ENCODE measurements at places on chromosomes 12 and 14.

DNA sequence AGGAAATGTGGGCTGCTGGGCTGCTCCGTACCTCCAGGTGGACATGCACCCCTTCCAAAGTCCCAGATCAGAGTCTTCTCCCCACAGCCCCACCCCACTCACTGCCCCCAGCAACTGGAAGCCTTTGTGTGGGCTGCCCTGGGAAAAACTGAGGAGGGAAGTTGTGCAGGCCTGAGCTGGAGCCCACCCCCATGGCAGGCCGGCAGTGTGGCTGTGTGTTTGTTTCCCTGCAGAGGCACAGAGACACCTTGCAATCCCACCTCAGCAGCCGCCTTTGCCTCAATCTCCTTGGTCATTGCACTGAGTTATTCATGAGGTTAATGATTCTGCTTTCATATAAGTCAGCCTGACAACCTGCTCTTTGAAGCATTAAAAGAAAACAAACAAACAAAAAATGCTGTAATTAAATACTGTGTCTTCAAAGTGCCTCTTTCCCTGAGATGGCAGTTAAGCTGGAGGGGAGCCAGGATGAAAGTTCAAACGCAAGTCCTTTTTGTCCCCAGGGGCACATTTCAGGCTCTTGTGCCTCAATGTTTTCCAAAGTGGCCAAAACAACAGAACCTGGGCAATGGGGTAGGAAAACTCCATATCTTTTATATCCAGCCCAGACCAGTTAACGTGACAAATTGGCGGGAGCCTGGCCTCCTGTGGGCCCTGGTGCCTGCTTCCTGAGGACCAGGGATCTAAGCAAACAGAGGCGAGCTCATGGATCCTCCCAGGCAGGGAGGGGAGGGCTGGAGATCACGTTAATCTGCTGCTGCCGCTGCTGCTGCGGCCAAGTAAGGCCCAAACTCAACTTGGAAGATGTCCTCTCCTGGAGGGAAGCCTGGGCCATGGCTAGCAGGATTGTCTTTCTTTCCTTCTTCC is 51.9 kb upstream of the TSPAN11 start:
- DNase-seq = no peak

- no peak for DNase-seq
These were observed 91.0 kb downstream of the FLRT2 start for GRCh38 chr14:85620947-85621346.

DNA sequence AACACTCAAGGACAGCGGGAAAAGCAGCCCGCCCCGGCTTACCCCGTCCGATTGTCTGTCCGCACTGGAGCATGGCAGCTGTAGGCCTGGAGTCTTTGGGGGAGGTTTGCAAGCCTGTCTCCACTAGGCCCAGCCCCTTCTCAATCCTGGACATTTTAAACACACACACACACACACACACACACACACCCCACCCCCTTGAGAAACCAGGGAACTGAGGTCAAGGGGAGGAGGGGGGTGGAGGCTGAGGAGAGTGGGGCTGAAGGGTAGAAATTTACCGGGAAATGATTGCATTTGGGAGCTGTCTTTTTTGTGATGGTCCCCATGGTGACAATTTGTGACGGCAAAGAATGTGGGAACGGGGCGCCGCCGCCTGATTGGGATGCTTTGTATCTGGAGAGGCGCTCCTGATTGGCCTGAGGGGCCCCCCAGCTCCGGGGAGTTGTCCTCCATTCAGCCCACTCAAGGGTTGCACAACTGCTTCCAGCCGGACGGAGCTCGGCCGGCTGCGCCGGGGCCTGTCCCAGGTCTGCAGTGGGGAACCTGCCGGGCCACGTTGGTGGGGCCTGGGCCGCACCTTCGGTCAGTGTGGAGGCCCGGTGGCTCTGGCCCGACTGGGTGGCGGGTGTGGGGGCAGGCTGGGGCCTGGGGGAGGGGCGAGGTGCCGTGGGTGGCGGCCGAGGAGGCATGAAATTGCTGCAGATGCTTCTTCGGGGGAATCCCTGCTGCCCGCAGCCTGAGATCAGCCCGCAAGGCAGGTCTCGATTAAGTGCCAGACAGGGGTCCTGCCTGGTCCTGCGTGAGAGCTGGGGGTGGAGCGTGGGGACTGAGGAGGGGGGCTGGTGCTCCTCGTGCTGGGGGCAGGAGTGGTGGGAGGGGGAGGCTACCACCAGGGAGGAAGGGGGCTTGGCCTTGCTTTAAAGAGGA is at the start of gene FAM181A:
TSS of gene FAM181A (plus strand) at position 472 of the 927 bp plus-strand sequence. CDS start 942 bp downstream, outside the sequence.
- peak; percentile 63 for DNase-seq

GRCh38 chr14:71472356-71473340 is 459.6 kb upstream of the RGS6 start:
- no peak for DNase-seq

DNA sequence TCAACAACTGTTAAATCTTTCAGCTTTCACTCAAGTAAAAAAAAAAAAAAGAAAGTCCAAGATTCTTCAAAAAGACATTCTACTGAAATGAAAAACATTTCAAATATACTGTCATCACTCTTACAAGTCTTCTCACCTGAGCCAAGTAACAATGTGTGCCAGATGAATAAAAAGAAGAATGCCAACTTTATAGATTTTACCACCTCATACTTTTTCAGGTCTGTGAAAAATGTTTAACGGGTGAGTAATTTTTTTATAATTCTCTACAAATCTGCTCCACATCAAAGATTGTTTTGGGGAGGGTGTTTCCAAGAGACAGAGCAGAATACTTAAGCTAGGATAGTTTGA is 181.0 kb upstream of the BMP4 start:
- no peak for DNase-seq

DNA sequence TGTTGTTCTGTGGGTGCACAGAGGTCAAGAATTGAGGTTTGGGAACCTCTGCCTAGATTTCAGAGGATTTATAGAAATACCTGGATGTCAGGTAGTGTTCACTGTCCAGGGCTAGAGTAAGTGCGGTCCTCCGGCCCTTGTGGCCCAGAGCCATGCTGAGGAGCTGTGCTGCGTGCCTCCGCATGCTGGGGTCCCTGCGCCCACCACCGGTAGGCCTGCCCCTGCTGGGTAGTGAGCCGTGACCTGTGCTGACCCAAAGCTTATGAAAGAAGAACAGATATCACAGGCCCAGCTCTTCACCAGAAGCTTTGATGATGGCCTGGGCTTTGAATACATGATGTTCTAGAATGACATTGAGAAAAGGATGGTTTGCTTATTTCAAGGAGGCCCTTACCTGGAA is 37.8 kb upstream of the CMAS start:
- DNase-seq = no peak

DNA sequence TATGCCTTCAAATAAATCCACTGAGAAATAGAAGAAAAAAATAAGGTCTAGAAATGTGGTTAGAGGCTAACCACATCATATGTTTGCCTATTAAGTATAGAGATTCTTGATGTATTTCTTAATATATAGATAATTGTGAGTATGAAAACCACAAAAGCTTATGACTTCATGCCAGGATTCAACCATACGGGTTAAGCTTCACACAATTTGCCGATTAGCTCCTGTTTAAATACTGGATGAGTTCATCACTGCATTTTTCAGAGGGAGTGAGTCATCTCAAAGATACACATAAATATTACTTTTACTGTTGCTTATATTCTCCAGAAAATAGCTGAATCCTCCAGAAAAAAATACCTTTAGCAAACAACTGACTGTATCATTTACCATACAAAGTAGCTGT is 79.6 kb downstream of the RPL10L start:
- DNase-seq = no peak

GRCh38 chr14:62244221-62244620 is 482.0 kb downstream of the SNAPC1 start:
- no peak for DNase-seq

GRCh38 chr14:65877624-65878023 is 465.1 kb downstream of the FUT8 start:
- no peak for DNase-seq

- DNase-seq = no peak
These were observed 154.6 kb upstream of the ALG10B start for GRCh38 chr12:38162013-38162412.

GRCh38 chr14:96095581-96096476 is 56.7 kb downstream of the C14orf132 start:
- no peak for DNase-seq

GRCh38 chr12:92442782-92443181 is 260.0 kb upstream of the PLEKHG7 start:
- DNase-seq = no peak

DNA sequence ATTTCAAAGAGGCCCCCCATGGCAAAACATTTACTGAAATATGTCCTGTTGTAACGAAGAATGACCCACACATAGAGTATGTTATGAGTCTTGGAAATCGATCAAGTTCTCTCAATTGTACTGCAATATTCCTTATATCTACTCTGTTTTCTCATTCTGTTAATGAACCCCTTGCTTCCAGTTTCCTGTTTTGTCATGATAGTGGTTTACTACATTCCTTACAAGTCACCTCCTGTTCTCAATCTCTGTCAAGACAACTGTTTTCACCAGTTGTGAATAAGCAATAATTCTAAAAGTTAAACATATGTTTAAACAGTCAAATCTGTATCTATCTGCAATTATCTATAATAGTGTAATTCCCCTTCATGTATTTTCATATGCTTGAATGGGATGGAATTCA is 16.4 kb upstream of the ARID2 start:
- DNase-seq = peak; percentile 61

- no peak for DNase-seq
These were observed 11.8 kb downstream of the ADIPOR2 start for GRCh38 chr12:1702713-1703112.

DNA sequence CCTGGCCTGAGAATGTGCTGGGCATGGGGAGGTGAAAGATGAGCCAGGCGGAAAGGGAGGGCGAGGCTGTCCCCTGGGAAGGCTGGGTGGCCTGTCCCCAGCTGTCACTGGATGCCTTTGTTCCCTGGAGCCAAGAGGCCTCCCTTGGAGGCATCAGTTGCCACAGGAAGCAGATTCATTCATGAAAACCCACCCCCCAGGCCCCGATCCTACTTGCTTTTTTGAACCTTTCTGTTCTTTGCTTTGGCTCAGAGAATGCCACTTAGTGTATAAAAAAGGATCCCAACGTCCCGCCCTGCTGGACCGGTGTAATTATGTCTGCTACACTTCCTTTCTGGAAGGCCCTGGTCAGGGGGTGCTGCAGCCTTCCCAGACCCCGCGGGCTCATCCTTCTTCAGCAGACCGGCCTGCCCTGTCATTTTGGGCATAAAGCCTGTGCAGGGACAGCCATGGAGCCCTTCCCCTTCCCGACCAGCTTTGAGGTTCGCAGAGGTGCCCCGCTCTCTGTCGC is 220.2 kb downstream of the SLC41A2 start:
- DNase-seq = no peak

DNA sequence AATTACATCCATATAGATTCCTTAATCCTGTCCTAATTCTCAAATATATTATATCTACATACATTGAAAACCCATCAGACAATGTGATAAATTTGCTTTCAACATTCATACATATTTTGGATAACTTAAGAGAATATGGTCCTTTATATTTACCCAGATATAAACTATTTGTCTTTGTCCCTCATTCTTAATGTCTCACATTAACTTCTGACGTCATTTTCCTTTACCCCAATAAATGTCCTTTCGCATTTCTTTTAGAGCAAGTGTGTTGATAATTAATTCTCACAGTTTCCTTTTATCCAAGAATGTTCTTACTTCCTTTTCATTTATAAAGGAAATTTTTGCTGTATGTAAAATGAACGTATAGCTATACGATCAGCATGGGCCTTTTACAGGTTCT is 12.6 kb upstream of the PTPRR start:
- no peak for DNase-seq

DNA sequence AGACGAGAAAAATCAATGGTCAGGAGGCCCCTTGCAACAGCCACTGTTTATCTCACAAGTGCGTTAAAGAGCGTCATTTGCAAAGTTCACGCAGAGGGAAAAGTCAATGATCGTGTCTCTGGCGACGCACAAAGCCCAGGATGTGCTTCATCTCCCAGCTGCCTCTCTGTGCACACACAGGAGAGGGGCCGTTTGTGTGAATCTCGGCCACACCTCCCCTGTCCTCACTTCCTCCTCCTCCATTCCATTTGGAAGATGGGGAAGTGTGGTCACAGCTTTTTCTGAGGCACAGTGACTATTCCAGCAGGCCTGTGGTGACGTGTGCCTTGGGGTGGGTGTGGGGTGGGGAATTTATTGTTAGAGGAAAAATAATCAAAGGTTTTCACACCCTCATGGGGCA is 90.4 kb downstream of the RBM19 start:
- DNase-seq = peak; percentile 75

GRCh38 chr12:121767525-121768016 is 25.9 kb downstream of the RHOF start:
- peak; percentile 98 for DNase-seq

DNA sequence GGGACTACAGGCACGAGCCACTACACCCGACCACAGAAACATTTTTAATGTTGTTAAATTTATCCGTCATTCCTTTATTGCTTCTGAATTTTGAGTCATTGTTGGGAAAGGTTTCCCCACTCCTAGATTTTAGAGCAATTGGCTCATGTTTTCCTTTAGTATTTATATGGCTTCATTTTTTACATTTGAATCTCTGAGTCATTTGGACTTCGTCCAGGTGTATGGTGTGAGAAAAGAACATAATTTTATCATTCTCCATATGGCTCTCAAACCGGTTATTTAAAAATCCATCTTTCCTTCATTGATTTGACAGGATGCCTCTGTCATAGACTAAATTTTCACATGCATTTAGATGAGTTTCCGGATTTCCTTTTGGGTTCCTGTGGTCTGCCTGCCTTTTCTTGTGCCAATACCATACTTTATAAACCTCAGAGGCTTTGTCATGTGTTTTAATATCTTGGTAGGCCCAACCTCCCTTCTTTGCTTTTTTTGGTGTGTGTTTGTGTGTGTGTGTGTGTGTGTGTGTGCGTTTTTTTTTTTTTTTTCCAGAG is 30.9 kb downstream of the LRTM2 start:
- peak; percentile 92 for DNase-seq

GRCh38 chr14:105492031-105492970 is 1.3 kb downstream of the TEDC1 start:
- peak; percentile 89 for DNase-seq

DNA sequence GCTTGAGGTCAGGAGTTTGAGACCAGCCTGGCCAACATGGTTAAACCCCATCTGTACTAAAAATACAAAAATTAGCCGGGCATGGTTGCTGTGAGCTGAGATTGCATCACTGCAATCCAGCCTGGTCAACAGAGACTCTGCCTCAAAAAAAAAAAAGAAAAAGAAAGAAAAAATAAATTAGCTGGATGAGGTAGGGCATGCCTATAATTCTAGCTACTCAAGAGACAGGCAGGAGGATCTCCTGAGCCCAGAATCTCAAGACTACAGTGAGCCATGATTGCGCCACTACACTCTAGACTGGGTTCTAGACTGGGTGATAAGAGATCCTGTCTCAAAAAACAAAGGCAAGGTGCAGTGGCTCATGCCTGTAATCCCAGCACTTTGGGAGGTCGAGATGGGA is 16.9 kb downstream of the PPP4R3A start:
- DNase-seq = peak; percentile 18

DNA sequence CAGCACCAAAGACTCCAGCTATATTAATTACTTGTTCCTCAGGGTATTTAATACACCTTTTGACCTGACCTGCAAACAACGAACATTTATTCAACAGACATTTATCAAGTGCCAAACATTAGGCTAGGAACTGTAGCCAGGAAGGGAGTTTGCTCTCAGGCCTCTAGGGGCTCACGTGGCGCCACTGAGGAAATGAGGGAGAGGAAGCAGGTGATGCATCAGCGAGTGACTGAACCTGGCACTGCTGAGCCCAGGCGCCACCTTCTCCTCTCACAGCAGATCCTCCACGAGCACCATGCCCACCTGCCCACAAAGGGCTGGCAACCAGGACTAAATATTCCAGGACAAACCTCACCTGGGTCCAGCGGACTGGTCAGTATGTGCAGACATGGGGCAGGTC is 50.2 kb downstream of the SETD3 start:
- DNase-seq = no peak

Measured in osteoblast (primary cell).